Amniotic stem cell (primary cell): ENCODE measurements at places on chromosomes 1 and 21.

DNA sequence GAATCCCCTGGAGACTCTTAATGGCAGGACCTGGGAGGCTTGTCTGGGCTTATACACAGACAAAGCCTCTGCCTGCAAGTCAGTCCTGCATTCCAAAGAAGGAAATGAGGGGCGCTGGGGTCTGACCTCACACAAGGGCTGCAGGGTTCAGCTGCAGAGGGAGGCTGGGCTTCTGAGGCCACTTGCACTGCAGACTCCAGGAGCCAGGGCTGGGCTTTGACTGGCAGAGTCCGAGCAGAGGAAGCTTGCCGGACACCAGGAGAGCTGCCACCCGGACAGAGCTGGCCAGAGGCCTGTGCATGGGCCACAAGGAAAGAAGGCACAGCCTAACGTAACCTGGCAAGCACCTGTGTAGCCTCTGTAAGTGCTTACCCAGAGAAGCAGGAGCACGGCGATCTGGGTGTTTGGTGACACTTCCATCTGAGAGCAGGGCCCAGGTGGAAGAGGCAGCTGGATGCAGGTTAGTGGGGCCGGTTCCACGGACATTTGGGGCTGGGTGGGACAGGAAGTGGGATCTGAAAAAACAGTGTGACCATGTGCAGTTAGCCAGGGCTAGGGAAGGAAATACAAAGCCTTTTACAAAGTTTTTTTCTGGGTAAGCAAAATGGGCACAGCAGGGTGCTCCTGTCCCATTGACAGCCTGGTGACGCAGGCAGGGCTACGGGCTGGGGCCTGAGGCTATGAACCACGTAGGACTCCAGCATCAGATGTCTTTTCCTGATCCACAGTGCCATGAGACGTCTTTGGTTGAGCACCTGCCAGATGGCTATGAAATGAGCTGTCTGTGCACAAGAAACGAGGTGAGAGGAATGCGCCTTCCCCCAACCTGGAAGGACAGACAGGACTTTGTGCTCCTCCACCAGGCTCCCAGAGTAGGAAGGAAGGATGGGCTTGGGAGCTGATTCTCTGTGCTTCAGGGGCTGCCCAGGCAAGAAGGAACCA lies 37.3 kb upstream of the LBR start:
- DNase-seq, result no peak

GRCh38 chr1:115068826-115069585 lies 20.3 kb downstream of the TSPAN2 start:
- no peak for DNase-seq

- no peak for DNase-seq
Observed at GRCh38 chr1:176416777-176417176, 46.2 kb upstream of the PAPPA2 start.

DNA sequence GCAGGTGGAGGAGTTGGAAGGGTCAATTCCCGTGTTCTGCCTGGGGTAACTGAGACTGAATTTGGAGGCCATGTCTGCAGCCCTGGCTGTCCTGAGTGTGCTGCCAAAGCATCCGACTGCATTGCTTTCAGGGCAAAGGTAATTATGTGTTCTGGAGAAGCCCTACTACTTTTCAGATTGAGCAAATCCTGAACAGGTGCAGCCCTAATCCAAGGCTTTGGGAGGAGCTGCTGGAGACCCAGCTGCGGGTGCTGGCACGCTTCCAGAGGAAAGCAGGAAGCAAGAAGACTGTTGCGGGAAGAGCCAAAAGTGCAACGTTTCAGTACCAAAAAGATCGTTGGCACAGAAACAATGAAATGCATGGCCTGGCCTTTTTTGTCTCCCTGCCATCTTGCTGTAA lies 73.7 kb upstream of the NRIP1 start:
- no peak for DNase-seq

DNA sequence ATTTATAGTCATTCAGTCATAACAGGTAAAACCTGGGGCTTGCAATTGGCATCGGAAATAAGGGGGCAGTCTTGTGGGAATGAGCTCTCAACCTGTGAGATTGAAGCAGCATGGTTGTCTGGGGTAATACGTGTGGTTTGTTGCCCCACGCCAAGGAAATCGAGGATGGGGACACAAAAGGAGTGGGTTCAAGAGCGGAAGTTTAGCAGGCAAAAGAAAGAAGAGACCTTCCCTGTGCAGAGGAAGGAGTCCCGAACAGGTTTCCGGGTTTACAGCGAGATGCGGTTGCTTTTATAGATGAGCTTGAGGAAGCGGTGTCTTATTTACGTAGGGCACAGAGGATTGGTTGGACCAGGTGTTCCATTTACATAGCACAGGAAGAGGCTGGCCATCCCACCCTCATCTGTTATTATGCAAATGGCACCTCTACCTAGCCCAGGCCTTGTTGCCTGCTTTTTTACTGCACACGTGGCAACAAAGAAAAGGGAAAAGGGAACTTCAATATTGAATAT lies 37.3 kb downstream of the IFNAR1 start:
- no peak for DNase-seq

DNA sequence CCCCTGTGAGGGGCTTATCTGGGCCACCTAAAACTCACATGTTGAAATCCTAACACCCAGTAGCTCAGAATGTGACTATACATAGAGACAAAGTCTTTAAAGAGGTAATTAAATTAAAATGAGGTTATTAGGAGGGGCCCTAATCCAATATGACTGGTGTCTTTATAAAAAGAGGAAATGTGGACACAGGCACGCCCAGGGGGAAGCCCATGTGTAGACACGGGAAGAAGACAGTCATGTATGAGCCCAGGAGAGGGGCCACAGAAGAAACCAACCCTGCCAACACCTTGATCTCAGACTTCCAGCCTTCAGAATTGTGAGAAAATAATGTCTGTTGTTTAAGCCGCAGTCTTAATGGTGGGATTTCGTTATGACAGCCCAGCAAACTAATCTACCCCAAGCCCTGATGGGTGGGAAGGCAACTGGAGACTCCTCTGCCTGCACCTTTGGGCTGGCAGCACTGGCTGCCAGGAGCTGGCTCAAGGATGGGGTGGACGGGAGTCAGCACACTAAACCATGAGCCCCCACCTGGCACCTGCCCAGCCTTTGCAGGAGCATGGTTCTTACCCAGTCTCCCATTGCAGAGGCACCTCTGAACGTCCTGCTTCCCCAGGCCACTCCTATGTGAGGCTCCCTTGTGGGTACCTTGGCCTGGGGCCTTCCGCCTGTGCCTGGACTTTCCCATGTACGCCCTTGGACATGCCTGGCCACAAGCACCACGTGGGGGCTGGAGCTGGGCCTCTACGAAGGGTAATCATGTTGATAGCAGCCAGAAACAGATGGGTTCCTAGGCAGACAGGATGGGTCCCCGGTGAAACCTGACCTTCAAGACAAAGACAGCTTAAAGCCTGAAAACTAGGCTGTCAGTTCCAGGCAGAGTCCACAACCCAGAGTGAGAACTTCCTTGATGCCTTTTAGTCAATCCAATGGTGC lies 57.1 kb upstream of the DMRTB1 start:
- DNase-seq, result no peak

DNA sequence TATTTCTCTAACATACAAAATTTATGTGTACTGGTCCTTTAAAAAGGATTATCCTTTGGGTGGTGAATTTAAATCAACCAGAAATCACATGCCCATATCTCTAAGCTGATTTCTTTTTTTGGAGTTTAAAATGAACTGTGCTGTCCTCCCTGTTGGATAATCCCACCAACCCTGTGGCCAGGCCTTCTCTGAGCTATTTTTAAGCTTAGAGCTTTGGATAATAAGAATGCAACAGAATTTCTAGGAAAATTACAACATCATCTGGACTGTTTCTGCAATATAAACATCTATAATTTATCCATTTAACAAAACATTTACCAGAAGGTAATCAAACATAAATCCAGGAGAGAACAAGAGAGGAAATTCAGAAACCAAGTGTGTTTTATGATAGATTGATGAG lies 88.3 kb downstream of the LRRC40 start:
- DNase-seq, result no peak

- DNase-seq, result no peak
Observed at GRCh38 chr1:41648844-41649243, 164.4 kb upstream of the EDN2 start.

DNA sequence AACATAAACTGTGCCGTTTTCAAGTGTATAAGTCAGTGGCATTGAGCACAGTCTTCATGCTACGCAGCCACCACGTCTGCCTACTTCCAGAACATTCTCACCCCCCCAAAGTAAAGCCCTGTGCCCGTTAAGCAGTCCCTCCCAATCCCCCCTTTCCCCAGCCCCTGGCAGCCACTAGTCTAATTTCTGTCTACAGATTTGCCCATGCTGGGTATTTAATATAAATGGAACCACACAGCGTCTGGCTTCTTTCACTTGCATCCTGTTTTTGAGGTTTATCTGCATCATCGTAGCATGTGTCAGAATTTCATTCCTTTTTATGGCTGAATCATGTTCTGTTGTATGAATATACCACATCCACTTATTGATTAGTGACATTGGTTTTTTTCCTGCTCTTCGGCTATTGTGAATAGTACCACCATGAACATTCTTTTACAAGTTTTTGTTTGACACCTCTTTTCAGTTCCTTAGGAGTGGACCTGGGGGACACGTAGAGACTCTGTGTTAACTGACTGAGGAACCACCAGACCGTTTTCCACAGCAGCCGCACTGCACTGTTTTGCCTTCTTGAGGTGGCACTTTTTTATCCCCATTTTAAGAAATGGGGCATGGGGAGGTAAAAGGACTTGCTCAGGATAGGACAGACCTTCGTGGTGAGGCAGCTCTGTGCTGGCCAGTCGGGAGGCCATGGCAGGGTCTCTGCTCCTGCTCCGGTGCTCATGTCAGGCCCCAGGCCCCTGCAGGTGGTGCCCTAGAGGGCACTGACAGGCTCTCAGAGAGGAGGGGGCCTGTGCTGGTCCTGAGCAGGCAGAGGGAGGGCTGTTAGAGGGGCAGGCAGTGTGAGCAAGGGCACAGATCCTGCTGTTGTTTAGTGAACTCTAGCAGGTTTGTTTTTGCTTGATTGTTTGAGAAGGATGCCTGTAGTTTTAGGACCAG lies 123.8 kb downstream of the PCBP3 start:
- no peak for DNase-seq

GRCh38 chr1:101382135-101382534 lies 145.3 kb downstream of the S1PR1 start:
- no peak for DNase-seq

DNA sequence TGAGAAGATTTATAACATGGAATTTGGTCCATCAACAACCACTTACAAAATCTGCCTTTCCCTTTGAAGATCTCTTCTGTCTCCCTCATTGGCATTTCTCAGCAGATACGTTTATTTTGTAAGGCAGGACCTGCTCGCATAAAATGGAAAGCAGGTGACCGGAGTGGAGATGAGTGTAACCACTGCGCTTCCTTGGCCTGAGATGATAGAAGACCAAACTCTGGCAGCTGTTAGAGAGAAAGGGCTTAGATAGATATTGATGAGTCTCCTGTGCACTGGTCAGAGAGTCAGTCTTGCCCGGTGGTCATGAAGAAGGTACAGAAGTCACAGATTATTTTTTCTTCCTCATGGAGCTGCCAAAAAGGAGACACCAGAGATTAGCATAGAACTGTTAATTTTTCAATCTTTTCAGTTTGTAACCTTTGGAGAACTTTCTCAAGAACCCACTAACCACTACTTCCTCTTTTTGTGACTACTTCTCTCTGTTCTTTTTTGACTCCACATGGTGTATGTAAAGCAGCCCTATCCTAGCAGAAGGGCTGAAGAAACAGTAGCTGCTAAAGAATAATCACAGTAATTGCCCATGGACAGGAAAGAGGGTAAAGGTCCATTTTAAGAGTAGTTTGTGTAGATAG lies 47.6 kb downstream of the FCRL3 start:
- DNase-seq, result no peak

DNA sequence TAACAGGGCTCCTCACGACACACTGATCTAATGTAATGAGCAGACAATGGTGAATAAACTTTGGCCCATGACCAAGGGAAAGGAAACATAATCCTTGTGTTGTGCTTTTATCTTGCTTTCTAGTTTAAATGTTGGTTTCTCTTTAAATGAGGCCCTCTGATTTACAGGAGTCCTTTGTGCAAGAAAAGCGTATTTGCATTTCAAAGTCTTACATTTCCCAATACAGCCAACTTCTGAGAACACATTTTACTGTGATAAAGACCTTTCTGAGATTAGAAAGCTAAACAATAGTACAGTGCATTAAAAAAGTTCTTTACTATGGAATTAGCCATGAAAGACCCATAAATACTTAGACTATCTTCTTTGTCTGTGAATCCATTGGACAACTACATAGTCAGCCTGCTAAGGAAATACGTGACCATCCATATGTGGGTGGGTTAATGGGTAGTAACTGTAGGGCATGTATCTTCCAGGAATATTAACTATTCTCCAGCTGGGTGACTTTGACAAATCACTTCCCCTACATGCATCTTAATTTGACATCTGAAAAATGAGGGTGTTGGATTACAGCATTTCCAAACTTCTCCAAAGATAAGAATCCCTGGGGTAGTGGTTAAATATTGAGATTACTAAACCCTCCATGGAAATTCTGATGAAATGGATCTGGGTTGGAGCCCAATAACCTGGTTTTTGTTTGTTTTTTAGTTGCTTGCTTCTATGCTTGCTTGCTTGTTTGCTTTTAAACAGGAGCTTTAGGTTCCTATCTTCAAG lies 50.3 kb upstream of the USP1 start:
- DNase-seq, result no peak

DNA sequence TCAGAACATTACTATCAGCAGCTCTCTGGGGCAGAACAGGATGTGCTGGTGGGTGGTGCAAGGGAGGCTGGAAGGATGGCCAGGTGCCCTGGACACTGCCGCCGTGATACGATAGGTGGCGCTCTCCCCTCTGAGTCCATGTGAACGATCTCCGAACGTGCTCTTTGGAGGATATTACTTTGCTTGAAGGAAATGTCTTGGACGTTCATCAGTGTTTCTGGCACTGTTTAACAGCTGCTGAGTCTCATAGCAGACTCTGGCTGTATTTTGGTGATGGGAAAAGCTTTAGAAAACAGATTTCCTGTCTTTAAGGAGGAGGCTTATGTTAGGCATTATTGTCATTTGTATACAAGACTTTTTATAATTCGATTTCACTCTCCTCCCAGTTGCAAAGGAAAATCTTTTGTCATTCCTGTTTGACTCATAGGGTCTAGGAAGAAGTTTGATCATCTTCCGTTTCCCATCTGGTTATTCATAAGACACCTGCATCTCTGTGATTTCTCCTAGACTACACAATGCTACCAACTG lies 386.2 kb upstream of the ADGRL2 start:
- DNase-seq, result no peak

GRCh38 chr1:29309075-29309474 lies 72.8 kb downstream of the PTPRU start:
- no peak for DNase-seq

DNA sequence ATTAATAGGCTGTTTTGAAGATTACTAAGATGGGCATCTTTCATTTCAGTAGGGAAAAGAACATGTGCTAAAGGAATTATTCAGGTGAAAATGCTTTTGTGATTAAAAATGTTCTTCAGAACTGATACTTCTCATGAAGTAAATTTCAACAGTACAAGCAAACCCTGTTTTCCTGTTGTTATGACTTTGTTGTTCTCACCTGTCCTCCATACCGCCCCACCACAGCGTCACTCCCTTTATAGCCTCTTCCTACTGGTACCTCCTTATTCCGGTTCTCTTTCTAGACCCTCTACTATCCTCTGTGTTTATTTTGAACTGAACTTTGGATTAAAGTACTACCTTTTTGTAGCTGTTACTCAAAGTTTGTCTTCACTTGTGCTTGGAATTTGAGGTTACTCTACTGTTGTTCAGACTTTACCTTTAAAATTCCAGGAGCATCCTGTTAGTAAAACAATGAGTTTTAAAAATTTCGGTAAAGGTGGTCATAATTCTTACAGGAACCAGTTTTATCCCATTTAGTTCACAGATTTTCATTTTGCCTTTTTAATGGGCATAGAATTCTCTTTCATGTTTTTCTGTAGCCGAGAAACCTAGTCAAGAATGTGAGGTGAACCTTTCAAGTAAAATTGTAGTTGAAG lies 10.9 kb downstream of the CNST start:
- DNase-seq, result no peak
